RKO (cell line): ENCODE measurements at places on chromosomes 16 and 17.

DNA sequence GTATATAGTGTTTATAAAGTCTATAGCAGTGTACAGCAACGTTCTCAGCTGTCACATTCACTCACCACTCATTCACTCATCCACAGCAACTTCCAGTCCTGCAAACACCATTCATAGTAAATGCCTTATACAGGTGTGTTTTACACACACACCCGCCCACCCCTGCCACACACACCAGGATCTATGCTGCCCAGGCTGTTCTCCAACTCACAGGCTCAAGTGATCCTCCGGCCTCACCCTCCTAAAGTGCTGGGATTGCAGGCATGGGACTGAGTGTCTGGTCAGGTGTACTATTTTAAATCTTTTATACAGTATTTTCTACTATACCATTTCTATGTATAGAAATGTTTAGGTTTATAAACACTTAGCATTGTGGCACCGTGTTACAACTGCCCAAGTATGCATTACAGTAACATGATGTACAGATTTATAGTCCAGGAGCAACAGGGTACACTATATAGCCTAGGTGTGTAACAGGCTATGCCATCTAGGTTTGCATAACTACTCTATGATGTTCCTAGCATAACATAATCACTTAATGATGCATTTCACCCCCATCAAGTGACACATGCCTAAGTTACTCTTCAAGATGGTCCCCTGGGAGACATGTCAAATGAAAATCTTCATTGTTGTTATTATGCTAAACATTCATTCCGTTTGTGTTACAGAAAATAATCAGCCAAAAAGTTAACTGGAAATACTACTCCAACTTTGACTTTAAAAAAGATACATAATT lies 42.5 kb downstream of the CREBBP start:
- DNase-seq, result no peak

DNA sequence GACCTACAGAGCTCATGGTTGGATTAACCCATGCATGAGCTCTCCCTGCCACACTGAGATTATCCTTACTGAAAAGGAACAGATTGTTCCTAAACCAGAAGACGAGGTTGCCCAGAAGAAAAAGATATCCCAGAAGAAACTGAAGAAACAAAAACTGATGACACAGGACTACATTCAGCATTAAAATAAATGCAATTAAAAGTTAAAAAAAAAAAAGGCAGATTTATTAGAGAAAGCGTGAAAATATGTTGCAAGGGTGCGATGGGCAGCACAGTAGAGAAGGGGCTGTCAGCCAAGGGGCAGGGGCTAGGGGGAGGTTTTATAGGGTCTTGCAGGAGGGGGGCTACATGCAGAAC lies 40.2 kb upstream of the BPTF start:
- DNase-seq, result no peak

GRCh38 chr17:49932138-49932723 lies 36.8 kb upstream of the DLX4 start:
- DNase-seq, result no peak

DNA sequence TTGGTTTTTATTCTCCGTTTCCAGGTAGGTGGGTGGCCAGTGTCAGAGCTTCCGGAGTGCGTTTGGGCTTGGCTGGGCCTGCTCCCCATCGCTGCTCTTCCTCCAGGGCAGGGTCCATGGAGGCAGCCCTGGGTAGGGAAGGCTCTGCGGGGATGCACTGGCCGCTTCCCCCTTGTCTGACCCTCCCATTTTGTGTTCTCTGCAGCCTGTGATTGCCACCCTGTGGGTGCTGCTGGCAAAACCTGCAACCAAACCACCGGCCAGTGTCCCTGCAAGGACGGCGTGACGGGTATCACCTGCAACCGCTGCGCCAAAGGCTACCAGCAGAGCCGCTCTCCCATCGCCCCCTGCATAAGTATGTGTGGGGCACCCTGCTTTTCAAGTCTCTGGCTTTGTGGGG lies 158.3 kb downstream of the NTN1 start:
- no peak for DNase-seq

DNA sequence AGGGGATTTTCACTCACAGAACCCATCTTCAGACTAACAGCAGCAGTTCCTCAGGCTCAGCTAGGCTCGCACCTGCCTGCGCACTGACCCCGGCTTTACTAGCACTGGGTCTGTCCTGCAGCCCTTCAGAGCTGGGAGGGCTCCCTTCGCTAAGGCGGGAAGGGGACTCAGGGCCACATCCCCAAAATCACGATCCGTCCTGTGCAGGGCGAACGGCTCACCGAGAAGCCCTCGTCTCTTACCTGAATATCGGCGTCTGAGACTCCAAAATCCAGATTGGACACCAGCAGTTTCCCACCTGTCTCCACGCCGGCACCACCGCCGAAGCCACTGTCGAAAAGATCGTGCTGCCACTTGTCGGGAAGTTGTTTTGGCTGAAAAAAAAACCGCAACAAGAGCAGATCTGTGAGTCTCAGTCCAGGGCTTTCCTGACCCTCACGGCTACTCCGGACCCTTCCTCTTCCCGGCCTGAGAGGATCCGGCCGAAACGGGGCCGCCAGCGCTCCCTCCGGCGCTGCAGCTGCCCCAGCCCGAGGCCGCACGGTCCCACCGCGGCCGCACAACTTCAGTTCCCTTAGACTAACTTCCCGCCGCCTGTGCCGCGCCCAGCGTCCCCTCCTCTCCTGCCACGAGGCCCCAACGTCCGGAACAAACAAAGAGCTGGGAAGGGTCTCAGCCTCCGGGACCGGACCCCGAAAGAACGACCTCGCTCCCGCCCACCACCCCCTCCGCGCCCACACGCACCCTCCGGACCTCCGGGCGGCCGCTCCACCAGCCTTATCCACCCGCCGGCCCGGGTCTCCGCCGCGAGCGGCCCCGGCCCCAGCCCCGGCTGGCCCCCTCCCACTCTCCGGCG lies 711 bp downstream of the ALYREF start:
- DNase-seq, result no peak

GRCh38 chr17:49746791-49747490 lies 17.0 kb downstream of the FAM117A start:
- no peak for DNase-seq

GRCh38 chr17:65553009-65553645 lies 8.3 kb downstream of the AXIN2 start:
- no peak for DNase-seq
